Fibroblast of lung (primary cell): ENCODE measurements at places on chromosomes 6 and 20. TPM values are rescaled to one million over a fixed set of nuclear protein-coding genes. Genes with fewer than 3 reads are reported as not detected.

The BPIFB1 gene
- not detected in 2 replicates for total RNA-seq

GRCh38 chr20:34110025-34110744 lies 1.9 kb downstream of the EIF2S2 start:
- peaks cover 3% of the 10 kb centered on the region for H3K36me3 ChIP-seq
- H3K4me3 ChIP-seq, result peak overlapping the region; percentile 99
- H3K27ac ChIP-seq, result peak overlapping the region; percentile 94
- H3K4me1 ChIP-seq, result peaks cover 4% of the 10 kb centered on the region
- no peak for DNase-seq
- no peaks in the 10 kb centered on the region for H3K27me3 ChIP-seq

DNA sequence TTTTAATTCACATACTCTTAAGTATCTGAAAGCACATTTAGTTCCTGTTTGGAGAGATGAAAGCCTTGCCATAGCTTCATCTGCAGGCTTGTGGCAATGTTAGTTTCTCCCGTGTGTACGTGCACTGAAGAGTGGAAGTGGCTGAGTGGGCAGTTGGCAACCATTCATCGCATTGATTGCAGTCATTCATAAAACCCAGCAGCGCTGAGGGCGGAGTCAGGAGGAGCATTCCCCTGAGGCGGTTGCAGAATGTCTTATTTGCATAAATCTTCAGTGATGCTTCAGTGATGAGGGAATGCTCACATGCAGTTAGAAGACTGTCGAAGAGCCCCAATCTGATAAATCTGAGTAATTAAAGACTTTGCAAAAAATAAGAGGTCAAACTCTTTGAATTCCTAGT lies 79.1 kb downstream of the RIMS1 start:
- no peak overlapping the region for H3K4me3 ChIP-seq
- H3K36me3 ChIP-seq, result no peaks in the 10 kb centered on the region
- no peaks in the 10 kb centered on the region for H3K4me1 ChIP-seq
- H3K27me3 ChIP-seq, result no peaks in the 10 kb centered on the region

The RIPPLY2 gene
- 0.51 TPM in 1 of 2 replicates, not detected in the other for total RNA-seq

The FAM217A gene
- total RNA-seq, result not detected in 2 replicates

DNA sequence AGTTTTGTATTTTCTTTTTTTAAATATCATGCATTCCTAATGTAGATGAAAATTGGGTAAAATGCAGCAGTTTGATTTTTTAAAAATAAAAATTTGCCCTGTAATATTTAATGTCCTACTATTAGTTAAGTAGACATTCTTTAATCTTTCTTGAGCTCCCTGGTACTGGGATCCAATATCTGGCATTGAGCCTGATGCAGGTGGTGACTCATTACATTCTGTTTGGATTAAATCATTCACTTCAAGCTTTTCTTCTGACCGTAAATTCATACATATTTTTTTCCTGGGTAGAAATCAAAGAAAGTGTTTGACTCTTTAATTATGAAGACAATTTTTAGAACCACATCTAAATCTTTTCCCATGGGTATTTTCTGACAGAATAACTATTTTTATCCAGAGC lies 768.8 kb upstream of the SLC35B3 start:
- no peak overlapping the region for H3K4me3 ChIP-seq
- H3K4me1 ChIP-seq, result no peaks in the 10 kb centered on the region
- no peak overlapping the region for H3K27ac ChIP-seq
- DNase-seq, result peak; percentile 75
- no peaks in the 10 kb centered on the region for H3K27me3 ChIP-seq

GRCh38 chr6:53796451-53796780 lies 1.6 kb downstream of the LRRC1 start:
- H3K4me3 ChIP-seq, result peak overlapping the region; percentile 97
- H3K36me3 ChIP-seq, result no peaks in the 10 kb centered on the region
- H3K27me3 ChIP-seq, result no peaks in the 10 kb centered on the region
- no peak for DNase-seq
- no peak overlapping the region for H3K27ac ChIP-seq

DNA sequence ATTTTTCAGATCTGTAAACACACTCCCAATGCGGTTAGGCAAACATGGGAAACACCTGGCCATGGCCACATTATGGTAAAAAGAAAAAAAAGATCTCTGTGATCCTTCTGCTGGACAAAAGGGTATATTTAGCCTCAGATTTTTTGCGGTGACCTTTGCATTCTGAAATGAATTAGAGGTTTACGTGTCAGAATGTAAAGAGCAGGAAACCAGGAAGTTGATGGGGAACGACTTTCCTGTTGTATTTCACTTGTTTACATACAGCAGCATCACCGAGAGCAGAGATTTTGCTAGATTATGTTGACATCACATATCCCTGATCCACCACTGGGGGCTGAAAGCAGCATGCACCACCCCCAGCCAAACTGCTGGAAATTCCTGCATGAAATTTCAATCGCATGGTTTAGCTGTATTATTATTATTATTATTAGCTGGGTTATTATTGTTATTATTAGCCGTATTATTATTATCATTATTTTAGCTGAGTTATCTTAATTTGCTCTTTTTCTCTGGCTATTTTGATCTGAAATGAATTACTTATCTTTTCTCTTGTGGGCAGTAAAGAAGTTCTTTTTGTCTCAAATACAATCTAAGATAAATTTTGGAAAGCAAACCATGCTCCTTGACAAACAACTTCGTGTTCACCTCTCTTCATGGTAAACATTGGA lies 189.4 kb downstream of the ZFP64 start:
- H3K36me3 ChIP-seq, result no peaks in the 10 kb centered on the region
- H3K27me3 ChIP-seq, result no peaks in the 10 kb centered on the region
- peak; percentile 23 for DNase-seq
- no peaks in the 10 kb centered on the region for H3K4me1 ChIP-seq
- H3K4me3 ChIP-seq, result no peak overlapping the region
- no peak overlapping the region for H3K27ac ChIP-seq

- H3K4me1 ChIP-seq, result no peaks in the 10 kb centered on the region
- no peaks in the 10 kb centered on the region for H3K27me3 ChIP-seq
- no peak overlapping the region for H3K4me3 ChIP-seq
- no peak overlapping the region for H3K27ac ChIP-seq
- H3K36me3 ChIP-seq, result no peaks in the 10 kb centered on the region
- peak; percentile 47 for DNase-seq
These were observed 103.8 kb downstream of the KHDC1L start for GRCh38 chr6:73121421-73121993.

DNA sequence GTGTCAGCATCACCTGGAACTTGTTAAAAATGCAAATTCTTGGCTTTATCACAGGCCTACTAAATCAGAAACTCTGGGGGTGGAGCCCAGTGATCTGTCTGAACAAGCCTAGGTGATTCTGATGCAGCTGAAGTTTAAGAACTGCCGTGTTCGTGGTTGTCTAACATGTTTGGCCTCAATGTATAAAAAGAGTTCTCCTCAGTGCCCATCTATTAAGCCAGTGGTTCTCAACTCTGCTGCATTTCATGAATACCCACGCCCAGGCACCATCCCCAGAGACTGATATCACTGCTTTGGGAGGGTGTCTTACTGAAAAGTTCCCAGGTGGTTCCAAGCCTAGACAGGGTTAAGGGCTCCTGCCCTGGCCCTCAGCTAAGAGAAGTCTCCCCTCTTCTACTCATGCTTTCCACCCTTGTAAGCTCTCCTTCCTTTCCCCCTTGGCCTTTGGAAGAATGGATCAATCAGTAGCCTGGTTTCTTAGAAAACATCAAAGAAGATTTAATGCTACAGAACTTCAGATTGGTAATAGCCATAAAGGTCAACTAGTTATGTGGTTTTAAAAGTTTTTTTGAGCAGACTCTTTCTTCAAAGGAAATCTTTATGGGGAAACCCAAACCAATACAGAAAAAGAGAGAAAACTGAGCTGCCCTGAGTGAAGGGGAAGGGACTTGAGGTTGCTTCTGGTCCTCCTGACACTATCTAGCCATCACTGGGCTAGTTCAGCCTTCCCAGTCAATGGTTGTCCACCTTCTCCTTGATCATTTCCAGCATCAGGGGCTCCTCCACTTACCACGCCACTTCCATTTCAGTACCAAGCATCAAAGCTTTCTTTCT lies 38.9 kb upstream of the TNFAIP3 start:
- DNase-seq, result no peak
- no peak overlapping the region for H3K27ac ChIP-seq
- no peaks in the 10 kb centered on the region for H3K27me3 ChIP-seq
- no peaks in the 10 kb centered on the region for H3K36me3 ChIP-seq

GRCh38 chr20:41609474-41609873 lies 8.7 kb downstream of the CHD6 start:
- H3K27ac ChIP-seq, result no peak overlapping the region
- no peaks in the 10 kb centered on the region for H3K36me3 ChIP-seq
- no peak overlapping the region for H3K4me3 ChIP-seq

DNA sequence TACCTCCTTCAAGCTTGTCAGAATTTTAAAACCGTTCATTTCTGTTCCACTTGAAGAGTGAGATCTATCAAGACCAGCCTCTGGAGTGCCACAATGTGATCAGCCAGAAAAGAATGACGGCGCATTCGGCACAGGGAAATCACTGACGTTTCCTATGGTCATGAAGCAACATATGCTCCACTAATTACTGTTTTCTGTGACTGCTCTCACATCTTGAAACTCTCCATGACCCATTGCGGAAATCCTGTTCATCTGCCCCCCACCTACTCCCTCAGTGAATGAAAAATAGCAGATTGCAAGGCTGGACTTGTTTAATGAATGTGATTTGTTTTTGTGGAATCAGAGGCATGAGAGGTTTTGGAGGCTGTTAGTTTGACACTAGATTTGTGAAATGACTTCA lies 53.2 kb downstream of the SAMD5 start:
- no peak overlapping the region for H3K4me3 ChIP-seq
- no peak for DNase-seq
- H3K4me1 ChIP-seq, result no peaks in the 10 kb centered on the region
- no peaks in the 10 kb centered on the region for H3K27me3 ChIP-seq
- no peaks in the 10 kb centered on the region for H3K36me3 ChIP-seq

GRCh38 chr6:132505158-132505557 lies 7.8 kb downstream of the STX7 start:
- no peak overlapping the region for H3K27ac ChIP-seq
- no peaks in the 10 kb centered on the region for H3K4me1 ChIP-seq

GRCh38 chr20:37230200-37230599 lies 31.4 kb downstream of the GHRH start:
- H3K4me1 ChIP-seq, result peaks cover 2% of the 10 kb centered on the region
- no peaks in the 10 kb centered on the region for H3K27me3 ChIP-seq
- peaks cover 18% of the 10 kb centered on the region for H3K36me3 ChIP-seq
- H3K4me3 ChIP-seq, result no peak overlapping the region
- no peak for DNase-seq

DNA sequence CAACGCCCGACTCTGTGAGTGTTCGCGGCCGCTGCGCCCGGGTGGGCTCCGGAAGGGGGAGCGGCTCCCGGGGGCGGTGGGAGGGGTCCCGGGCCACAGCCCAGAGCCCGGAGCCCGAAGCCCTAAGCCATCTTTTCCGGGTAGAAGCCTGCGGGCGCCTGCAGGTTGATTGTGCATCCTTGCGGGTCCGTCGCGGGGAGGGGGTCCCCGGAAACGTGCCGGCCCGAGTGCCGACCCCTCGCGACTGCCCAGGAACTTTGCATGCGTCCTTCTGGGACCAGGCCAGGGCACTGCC lies 413 bp downstream of the PTPRA start:
- peaks cover 10% of the 10 kb centered on the region for H3K4me1 ChIP-seq
- peak overlapping the region; percentile 52 for H3K27ac ChIP-seq
- no peak for DNase-seq
- H3K27me3 ChIP-seq, result no peaks in the 10 kb centered on the region
- H3K36me3 ChIP-seq, result peaks cover 1% of the 10 kb centered on the region
- H3K4me3 ChIP-seq, result peak overlapping the region; percentile 88

DNA sequence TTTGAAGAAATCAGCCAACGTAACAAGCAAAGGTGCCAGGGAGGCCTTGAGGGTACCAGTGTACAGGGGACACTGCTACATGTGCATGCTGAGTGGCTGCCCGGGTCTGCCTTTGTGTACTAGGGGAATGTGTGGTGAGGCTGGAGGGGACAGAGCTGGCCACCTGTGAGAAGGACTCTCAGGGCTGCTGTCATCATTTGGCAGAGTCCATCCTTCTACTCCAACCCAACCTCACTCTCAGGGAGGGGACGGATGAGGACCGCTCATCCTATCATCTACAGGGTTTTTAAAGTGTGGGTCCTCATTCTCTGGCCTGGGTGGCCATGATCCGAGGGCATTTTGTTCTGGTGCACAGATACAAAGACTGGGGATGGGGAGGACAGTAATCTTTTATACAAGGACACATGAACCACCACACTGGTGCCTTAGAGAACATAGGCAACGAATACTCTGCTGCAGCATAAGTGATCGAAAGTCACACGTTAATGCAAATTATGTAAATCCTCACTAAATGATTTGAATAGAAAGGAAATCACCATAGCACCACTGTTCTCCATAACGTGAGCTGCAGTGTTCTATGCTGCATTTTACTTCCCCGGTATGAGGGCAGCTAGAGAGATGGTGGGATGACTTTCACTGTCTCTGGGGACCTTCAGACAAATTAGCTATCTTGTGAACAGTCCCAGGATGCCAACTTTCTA lies 181.4 kb downstream of the GMPR start:
- H3K36me3 ChIP-seq, result no peaks in the 10 kb centered on the region
- no peak for DNase-seq
- peak overlapping the region; percentile 53 for H3K27ac ChIP-seq
- no peak overlapping the region for H3K4me3 ChIP-seq
- no peaks in the 10 kb centered on the region for H3K27me3 ChIP-seq

- no peaks in the 10 kb centered on the region for H3K27me3 ChIP-seq
- peak; percentile 25 for DNase-seq
- no peaks in the 10 kb centered on the region for H3K4me1 ChIP-seq
- peak overlapping the region; percentile 93 for H3K27ac ChIP-seq
- no peaks in the 10 kb centered on the region for H3K36me3 ChIP-seq
These were observed 1.1 kb upstream of the LCA5 start for GRCh38 chr6:79538106-79538971.

The PPP1R16B gene
- total RNA-seq, result under 0.01 TPM in 2 replicates

The HLA-F gene
- 4.6 and 5.4 TPM in 2 replicates for total RNA-seq

The HSPA12B gene
- total RNA-seq, result 0.17 and 0.77 TPM in 2 replicates

DNA sequence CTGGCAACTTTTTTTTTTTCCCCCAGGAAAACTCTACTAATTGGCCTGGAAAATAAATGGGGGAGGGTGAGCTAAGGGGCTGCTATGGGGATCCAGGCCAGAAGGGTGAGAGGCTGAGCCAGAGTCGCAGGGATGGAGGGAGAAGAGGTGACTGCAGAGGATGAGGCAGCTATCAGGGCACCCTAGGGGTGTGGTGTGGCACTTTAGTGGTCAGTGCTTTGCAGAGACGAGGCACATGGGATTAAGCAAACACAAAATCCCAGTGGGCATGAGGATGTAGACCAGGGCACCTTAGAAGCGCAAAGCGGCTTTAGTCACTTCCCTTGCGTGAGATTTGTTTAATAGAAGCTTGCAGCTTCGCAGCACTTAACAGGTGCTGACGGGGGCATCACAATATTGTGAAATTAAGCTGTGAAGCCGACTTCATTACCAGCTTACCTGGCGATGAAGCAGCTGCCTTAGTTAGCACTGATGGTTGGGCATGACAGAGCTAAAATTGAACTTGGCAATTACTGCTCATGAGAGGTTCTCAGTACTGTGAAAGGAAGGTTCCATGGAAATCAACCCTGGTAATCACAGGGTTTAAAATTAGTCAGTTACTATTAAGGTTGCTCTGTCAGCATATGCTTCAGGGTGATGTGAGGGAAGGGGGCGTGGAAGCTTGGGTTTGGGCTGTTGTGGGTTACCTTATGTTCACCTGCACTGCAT lies 26.0 kb downstream of the TOX2 start:
- no peak overlapping the region for H3K4me3 ChIP-seq
- DNase-seq, result no peak
- H3K36me3 ChIP-seq, result no peaks in the 10 kb centered on the region

The QRSL1 gene
- total RNA-seq, result 13.6 and 15.2 TPM in 2 replicates

- no peaks in the 10 kb centered on the region for H3K4me1 ChIP-seq
- H3K36me3 ChIP-seq, result no peaks in the 10 kb centered on the region
- no peak overlapping the region for H3K4me3 ChIP-seq
- H3K27me3 ChIP-seq, result no peaks in the 10 kb centered on the region
These were observed 71.4 kb upstream of the CST7 start for GRCh38 chr20:24877652-24878051.
